ENCODE measurements at places on chromosomes 16 and 17.

DNA sequence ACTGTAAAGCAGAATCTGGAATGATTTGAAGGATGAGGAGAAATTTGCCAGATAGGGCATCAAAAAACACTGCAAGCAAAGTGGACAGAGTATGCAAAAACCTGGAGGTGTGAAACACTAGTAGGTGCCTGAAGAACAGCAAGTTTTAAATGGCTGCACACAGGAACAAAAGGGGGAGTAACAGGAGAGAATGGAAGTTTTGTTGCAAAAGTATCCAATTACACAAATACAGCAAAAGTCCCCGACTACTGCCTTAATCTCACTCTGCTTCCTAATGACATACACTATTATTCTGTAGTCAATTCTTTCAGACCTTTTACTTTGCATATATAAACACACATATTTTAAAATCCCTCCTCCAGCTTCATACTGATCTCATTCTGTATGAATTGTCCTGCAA lies 1.5 kb downstream of the HEATR6 start:
- no peak for DNase-seq

GRCh38 chr17:35566968-35567367 lies 6.3 kb upstream of the SLFN14 start:
- DNase-seq: no peak

DNA sequence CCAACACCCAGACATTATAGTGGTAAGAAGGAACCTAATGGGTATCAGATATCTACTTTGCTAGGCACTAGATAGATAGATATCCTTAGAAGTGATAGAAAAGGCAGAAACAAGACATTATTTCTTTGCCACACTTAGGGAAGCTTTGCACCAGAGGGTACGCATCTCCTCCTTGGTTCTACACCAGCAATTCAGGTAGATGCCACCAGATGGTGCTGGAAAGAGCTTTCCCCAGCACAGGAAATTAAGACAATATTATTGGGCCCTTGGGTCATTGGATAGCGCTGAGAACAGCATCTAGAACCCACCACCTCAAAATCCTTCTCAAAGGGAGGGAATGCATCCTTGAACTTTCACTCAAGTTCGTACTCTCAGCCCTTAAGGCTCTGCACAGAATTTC lies 173.8 kb upstream of the CCL2 start:
- no peak for DNase-seq

DNA sequence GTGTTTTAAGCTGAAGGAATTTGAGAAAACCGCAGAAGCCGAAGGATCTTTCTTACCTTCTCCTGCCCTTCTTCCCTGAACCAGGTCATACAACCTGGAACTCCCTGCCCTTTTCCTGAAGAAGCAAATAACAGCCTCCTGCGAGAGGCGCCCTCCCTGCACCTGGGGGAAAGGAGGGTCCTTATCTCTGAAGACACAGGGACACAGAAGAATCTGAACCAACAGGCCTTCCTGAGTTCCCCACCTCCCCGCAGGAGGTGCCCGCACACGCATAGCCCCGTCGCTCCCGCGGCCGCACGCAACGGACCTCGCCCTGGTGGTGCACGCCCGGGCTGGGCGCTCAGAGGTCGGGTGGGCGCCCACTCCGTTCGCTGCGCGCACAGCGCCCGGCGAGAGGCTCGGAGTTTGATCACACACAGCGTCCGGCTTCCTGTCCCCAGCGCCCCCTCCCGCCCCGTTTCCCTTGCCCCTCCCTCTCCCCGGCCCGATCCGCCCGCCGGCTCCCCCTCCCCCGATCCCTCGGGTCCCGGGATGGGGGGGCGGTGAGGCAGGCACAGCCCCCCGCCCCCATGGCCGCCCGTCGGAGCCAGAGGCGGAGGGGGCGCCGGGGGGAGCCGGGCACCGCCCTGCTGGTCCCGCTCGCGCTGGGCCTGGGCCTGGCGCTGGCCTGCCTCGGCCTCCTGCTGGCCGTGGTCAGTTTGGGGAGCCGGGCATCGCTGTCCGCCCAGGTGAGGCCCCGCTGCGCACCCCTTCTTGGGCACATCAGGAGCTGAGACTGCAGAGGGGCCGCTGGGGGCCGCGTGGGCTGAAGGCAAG lies at the start of gene TNFSF12:
TSS of gene TNFSF12 (plus strand) at position 474 of the 816 bp plus-strand sequence. CDS start at position 570, 96 bp downstream.
- DNase-seq: no peak

- peak; percentile 24 for DNase-seq
These were observed 164.5 kb downstream of the PRKCA start for GRCh38 chr17:66466840-66467367.

- no peak for DNase-seq
These were observed 26.6 kb upstream of the OR1F1 start for GRCh38 chr16:3161235-3162018.

DNA sequence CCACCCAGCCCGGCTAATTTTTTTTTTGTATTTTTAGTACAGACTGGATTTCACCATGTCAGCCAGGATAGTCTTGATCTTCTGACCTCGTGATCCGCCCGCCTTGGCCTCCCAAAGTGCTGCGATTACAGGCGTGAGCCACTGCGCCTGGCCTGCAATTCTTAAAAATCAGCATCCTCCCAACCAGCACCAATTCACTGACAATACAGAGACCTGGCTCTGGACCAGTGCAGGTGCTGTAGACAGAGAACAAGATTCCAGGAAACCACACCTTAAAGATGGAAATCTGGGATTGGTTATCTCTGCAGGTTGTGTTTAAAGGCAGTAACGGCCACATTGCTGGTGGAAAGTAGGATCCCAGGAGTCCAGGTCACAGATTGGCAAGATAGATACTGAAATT lies 33.6 kb downstream of the TBC1D3B start:
- no peak for DNase-seq

DNA sequence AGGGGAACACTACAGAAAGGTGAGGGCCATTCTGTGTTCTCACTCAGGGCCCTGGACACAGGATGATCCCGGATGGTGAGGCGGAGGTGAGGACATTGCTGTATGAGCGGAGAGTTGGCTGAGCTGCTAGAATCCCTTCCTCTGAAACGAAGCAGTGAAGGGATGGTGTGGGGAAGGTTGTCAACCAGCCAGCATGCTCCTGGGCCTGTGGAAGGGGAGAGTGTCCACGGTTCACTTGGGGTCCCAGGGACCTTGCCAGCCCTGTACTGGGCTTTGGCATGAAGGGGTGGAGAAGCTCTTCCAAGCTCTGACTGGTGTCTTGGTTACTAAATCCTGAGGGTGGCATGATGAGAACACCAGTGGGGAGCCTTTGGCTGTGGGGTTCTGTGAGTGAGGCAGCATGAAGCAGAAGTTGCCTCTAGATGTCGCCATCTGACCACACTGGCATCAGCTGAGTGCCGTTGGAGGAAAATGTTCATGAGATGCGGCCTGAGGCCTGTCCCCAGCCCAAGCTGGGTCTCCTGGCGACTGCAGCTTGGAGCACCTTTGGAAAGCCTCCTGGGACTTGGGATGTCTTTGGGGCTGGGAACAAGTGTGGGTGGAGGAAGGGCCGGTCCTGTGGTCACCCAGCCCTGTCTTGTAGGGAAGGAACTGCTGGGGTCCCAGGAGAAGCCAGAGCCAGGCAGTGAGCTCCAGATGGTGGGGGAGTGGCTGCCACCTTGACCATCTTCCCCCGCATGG lies 14.8 kb downstream of the PDP2 start:
- peak; percentile 62 for DNase-seq

GRCh38 chr17:30920683-30921543 lies 832 bp upstream of the ADAP2 start:
- DNase-seq: no peak

DNA sequence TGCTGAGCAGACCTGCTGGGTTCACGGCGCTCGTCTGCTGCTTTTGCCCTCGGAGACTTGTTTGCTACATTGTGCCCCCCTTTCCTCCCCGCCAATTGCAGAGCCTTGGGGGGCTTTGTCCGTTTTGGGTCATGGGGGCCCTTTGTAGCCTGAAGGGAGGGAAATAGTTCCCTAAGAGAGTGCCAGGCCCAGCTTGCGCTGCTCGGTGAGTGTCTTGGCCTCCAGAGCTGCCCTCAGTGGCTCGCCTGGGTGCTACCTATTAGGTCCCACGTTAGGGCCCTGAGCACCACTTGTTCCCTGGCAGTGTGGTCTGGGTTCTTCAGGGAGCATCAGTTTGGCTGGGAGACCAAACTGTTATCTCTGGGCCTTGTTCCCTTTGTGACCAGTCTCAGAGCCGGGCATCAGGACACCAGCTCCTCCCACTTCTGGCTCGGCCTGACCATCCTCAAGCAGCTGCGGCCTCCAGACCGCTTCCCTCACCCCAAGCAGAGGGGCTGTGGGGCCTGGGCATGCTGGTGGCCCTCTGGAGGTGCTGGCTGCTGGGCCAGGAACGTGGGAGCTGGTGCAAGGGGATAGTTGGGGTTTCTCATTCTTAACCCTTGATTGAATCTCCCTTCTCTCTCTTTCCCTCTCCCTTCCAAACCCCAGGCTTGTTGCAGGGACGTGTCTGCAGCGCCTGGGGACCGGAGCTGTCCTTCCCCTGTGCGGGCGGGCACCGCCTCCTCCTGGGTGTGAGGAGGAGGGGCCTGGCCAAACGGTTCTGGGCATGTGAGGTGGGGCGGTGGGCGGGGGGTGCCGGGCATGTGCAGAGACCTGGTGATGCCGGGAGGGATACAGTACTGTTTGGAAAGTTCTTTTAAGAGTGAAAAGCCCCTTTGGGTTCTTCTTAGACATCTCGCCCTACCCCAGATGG lies 16.0 kb upstream of the ITGB4 start:
- no peak for DNase-seq

GRCh38 chr16:17748044-17748719 lies 277.4 kb upstream of the XYLT1 start:
- no peak for DNase-seq
